Endodermal cell (in vitro differentiated cells): ENCODE measurements at places on chromosomes 11 and 22. TPM values are rescaled to one million over a fixed set of nuclear protein-coding genes. Genes with fewer than 3 reads are reported as not detected.

DNA sequence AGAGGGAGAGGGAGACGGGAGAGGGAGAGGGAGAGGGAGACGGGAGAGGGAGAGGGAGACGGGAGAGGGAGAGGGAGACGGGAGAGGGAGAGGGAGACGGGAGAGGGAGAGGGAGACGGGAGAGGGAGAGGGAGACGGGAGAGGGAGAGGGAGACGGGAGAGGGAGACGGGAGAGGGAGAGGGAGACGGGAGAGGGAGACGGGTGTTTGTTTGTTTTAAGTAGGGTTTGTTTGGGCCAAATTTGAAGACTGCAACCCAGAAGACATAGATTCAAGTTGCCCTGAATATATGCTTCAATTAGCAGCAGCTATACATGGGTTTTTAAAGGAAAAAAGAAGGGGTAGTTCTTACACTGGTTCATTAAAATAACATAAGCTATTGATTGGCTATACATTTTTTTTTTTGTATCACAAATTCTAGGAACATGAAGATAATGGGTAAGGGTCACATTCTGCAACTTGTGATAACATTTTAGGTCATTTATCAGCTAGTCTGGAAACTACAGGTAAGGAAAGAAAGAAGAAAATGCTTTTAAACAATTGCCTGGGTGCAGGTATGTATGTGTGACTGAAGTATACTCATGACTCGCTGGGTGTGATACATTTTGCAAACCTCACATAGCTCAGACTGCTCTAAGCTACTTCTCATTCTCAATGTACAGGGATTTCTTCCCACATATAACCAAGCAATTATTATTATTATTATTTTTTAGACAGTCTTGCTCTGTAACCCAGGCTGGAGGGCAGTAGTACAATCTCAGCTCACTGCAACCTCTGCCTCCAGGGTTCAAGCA, 67.3 kb downstream of the MCHR1 start:
- no peak for DNase-seq

GRCh38 chr22:48925450-48925849, 902.2 kb downstream of the BRD1 start:
- DNase-seq, result no peak

DNA sequence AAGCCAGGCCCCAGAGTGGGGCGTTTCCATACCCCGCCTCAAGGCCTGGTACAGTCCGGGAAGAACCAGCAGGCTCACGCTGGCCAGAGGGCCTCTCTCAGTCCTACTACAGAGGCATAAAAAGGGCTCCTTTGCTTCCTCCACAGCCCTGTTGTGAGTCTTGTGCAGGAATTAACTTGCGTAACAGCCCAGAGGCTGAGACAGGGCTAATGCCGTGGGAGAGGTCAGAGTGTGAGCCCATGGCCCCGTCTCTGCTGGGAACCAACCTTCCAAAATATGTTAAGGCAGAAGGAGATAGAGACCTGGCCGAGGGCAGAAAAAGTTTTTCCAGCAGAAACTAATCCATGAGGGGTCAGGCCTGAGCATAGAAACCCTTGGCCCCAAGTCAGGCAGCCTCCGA, 19.9 kb upstream of the TMEM184B start:
- DNase-seq, result no peak

DNA sequence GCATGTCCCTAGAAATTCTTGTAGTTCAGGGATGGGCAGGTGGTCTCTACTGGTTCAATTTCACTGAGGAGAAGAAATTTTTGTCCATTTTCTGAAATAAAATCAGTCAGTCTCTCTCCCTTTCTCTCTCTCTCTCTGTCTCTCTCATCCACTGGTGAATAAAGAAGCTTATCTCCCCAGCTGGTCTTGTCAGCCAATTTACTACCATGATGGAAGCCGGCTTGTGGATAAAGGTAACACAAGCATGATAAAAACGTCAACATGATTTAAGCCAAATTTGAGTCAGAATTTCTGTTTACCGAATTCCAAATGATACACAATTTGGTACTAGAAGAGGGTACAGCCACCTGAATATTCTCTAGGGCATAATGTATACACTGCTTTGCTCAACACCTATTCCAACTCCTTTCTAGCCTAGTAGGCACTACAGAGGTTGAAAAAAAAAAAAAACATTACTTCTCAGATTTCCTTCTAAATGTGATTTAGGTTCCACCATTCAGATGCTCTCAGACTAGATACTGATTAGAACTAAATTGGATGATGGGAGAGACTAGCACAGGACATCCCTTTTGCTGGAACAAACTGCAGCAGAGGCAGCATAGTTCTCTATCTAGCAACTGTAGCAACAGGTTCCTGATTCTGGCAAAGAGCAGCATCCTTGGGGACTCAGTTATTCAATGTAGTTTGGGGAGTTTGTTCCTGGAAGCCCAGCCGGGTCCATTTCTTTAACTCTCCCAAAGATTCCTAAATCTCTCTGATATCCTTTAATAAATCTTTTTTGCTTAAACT, 18.8 kb downstream of the PAK1 start:
- DNase-seq, result no peak

GRCh38 chr11:104843150-104843836, 55.0 kb downstream of the CASP12 start:
- DNase-seq, result no peak

DNA sequence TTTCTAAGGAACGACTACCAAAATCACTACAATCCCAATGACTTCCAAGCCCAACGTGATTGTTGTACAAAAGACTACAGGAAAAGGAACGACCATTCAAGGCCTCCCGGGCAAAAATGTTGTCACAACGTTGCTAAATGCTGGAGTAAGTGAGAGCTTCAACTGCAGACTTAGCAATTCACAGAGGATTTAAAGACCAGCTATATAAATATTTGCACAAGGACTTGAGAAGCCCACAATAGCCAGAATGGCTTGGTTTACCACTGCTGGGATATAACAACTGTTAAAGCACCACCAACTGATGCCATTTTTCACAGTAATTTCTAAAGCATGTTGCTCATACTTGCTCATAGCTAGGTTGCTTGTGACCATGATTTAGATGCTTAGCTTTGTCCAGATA, 78.3 kb downstream of the EMSY start:
- peak; percentile 52 for DNase-seq

- DNase-seq, result no peak
Measured at GRCh38 chr11:110268441-110268840, 28.0 kb downstream of the RDX start.

- DNase-seq, result no peak
Measured at GRCh38 chr11:73750228-73750627, 10.6 kb downstream of the RAB6A start.

GRCh38 chr11:116107229-116107628, 603.0 kb upstream of the CADM1 start:
- peak; percentile 63 for DNase-seq

PRG3 gene
- not detected in 3 replicates for total RNA-seq

OR52E4 gene
- not detected in 3 replicates for total RNA-seq
